ENCODE measurements at places on chromosomes 2 and 18.

DNA sequence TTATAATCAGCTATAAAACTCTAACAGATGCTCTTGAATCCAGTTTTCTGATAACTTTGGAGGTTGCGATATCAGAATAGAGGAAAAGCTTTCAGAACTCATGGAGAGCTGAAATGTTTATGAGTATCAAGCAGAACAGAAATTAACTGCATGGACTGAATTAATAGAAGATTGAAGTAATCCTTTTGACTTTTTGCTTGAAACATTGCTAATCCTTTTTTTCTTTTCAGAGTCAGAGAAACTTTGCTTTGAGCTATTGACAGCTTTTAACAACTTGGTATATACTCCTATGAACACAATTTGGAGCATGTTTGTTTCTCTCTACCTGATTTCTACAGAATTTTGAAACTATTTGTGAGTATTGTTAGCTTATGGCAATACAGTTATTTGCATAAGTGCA lies 1254.8 kb downstream of the LRP1B start:
- no peak for DNase-seq

GRCh38 chr2:129775952-129776653 lies 203.4 kb upstream of the RAB6C start:
- no peak for DNase-seq

DNA sequence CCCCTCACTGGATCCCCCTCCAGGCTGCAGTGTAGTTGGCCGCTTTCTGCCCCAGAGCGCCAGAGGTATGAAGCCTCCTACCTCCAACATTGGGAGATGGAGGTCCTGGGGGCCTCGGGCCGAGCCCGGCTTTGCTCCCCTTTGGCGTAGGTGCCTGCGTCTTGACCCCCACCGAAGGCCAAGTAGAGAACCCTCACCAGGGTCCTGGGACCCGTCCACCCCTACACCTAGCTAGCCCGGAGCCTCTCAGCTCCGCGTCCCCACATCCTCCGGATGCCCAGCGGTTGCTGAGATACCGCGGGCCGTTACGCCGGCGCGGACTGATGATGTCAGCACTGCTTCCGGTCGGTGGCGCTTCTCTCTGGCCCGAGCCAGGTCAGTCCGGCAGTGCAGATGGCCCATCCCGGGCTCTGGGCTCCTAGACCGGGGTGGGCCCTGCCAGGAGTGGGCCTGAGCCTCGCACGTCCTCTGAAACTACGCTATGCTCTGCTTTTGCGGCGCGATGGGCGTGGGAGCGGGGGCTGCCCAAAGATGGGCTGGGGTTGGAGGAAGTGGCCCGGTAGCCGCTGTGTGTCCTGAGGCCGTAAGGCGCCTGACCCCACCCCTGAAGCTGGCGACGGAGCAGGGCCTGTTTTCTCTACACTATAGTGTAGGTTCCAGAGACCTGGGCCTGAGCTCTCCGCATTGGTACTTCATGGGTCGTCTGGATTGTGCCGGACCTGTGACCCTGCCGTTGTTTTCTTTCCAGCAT lies at the start of the genes GLB1L and STK16:
TSS of gene GLB1L (minus strand) at position 297 of the 751 bp plus-strand sequence. CDS start 1,871 bp downstream, outside the sequence.
TSS of gene STK16 (plus strand) at position 332 of the 751 bp plus-strand sequence. CDS start 521 bp downstream, outside the sequence.
- peak; percentile 30 for DNase-seq

GRCh38 chr2:230230496-230231200 lies 5.1 kb downstream of the SP140 start:
- DNase-seq = no peak

DNA sequence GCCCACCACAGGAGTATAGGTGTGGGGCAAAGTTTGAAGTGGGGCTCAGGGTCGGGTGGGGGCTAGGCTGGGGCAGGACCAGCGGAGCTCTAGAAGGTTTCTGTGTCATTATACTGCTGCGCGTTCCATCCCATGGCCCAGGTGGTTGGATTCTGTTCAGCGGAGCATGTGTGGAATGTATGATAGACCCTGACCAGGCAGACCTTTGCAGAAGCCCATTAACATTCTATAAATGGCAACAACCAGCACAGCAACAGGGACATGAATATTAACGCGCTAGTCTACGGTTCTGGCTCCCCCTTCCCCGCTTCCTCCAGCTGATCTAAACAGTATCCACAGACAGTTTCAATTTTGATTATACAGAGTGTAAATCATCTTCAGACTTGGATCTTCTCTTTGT lies 4.1 kb upstream of the PRKCE start:
- no peak for DNase-seq

DNA sequence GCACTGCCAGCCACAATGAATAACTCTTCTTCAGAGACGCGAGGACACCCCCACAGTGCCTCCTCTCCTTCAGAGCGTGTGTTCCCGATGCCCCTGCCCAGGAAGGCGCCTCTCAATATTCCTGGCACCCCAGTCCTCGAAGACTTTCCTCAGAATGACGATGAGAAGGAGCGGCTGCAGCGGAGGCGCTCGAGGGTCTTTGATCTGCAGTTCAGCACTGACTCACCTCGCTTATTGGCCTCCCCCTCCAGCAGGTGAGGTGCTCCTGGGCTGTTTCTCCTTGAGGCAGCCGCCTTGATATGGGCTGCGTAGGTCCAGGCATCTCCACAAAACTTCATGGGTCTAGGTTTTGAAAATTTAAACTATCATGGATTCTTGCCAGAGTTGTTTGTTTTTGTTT lies 6.1 kb downstream of the NCAPH start:
- no peak for DNase-seq

- DNase-seq = no peak
These were observed 7.6 kb downstream of the ESPNL start for GRCh38 chr2:238107525-238108422.

DNA sequence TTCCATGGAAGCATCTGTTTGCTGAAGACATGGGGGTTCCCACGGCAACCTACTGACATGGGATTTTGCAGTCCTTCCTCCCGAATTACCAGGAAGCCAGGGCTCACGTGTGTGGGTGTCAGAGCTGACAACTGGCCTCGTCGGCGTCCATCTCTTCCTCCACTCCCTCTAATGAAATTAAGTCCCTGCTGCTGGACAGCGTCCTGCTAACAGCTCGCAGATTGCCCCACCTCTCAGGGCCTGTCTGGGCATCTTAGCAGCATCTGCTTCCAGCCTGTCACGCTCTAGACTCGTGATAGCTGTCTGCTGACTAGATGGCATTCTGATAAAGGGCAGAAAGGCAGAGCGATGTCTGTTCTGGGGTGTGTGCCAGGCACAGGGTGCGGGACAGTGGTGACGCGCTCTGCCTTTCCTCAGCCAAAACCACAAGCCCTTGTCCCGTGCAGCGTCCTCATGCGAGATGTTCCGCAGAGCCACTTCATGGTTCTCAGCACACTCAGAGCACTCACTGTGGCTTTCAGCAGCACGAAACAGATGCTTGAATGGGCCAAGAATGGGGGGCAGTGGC lies 161.1 kb downstream of the ARL4C start:
- DNase-seq = no peak

GRCh38 chr18:74836296-74837139 lies 238.8 kb downstream of the ZNF407 start:
- DNase-seq = no peak

DNA sequence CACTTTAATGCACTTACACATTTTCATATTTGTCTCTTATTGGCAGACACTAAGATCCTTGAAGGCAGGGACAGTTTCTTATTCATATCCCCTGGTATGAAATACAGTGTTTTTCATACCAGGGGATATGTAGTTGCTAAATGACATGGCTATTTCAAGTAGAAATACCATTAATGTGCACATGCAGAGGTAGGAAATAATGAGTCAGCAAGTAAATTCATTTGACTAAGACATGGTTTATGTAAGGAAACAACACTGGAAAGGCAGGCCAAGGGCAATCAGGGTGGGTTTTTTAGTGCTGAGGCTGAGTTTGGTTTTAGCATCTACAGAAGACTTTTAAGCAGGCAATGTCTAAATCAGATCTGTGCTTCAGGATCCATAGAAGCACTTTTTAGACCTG lies 155.9 kb downstream of the WDPCP start:
- DNase-seq = no peak

DNA sequence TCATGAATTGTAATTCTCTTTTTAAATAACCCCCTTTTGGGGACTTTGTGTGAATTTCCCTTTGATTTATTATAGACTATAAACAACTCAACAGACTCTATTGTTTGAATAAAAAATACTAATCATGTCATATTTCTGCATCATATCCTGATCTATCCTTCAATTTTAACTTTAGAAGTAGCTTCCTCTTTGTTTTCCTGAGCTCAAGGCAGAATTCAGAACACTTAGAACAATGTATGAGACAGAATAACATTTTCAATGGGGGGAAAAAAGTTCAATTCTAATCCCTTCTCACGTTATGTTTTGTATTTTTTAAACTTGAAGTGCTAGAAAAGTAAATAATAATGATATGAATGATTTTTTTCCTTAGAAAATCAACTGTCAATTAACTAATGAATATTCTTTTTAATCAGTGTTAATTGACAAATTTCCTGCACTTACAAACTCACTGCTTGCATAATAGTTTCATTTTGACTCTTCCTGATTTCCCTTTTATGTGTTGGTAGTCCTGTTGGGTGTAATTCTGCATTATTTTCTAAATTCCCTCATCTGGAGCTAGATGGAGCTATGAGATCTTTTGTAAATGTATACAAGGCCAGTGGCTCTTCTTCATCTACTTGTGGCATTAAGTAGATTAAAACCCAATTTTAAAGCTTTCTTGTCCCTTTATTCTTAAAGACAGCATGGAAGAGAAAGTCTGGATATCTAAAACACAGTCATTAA lies 326.1 kb downstream of the PARD3B start:
- no peak for DNase-seq

GRCh38 chr18:46559296-46559695 lies 97.7 kb downstream of the LOXHD1 start:
- DNase-seq = no peak
